ENCODE measurements at places on chromosomes 5 and 9.

DNA sequence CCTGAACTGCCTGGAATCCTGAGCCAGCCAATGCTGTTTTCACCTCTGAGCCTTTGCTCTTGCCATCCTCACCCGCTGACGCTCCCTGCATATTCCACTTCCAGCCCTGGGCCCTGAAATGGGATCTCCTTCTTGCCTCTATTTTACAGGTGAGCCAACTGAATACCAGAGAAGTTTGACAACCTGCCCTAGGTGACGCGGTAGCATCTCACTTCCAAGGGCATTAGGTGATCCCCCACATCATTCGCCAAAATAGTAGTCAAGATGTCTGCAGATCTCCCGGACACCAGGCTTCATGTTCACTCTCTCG, 43.5 kb downstream of the FOXI1 start:
- DNase-seq = no peak

DNA sequence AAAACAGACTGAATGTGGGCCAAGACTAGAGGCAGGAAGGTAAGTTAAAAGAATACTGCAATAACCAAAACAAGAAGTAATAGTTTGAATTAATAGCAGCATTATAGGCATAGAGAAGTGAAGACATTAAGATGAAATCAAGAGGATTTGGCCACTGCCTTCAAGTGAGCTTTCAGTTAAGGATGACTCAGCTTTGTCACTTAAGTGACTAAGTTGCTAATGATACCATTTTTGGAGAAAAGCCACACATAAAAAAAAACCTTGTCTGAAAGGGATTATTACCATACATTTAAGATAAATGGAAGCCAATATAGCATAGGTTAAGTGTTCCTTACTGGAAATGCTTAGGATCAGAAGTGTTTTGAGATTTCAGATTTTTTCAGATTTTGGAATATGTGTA, 57.0 kb downstream of the ECPAS start:
- no peak for DNase-seq

GRCh38 chr5:173550641-173551040, 65.8 kb downstream of the BOD1 start:
- DNase-seq = no peak

GRCh38 chr9:127955294-127956015, 17.8 kb upstream of the DPM2 start:
- no peak for DNase-seq

GRCh38 chr9:68720656-68721313, 15.7 kb downstream of the PIP5K1B start:
- DNase-seq = no peak

- DNase-seq = no peak
Observed at GRCh38 chr5:14035859-14036503, 91.5 kb upstream of the DNAH5 start.

GRCh38 chr5:128925973-128926372, 39.3 kb upstream of the SLC27A6 start:
- DNase-seq = no peak

- DNase-seq = no peak
Observed at GRCh38 chr9:87020169-87020950, 73.1 kb upstream of the GAS1 start.

DNA sequence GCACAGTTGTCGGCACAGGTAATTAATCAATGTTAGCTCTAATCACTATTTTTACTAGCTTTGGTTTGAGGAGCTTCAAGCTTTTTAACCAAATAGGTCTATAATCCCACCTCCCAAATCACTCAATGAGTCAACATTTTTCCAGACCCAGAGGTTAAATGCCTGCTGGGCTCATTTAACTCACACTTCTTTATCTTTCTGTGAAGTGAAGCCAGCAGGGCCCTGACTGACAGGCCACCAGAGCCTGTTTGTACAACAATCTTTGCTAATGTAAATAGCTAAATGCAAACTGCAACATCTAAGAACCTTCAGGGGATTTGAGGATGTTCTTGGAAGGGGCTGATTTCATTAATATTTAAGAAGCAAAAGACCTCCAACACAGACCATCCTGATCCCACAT, 98.4 kb upstream of the NREP start:
- no peak for DNase-seq

DNA sequence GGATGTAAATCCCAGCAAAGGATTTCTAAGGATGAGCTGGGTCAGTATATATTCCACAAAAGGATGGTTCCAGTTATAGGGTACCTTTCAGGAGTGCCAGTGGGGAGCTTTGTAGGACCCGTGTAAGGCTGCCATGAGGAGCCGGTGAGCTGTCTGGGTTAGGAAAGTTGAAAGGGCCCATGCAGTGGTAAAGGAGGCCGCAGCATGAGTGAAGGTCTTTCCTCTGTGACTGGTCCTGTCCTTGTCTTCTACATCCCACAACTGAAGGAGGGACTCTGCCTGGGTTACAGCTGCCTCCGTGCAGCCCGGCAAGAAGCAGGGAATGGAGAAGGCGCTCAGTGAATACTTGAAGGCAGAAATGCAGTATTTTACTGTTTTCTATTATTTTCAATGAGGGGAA, 58.9 kb downstream of the HSPA4 start:
- DNase-seq = no peak

DNA sequence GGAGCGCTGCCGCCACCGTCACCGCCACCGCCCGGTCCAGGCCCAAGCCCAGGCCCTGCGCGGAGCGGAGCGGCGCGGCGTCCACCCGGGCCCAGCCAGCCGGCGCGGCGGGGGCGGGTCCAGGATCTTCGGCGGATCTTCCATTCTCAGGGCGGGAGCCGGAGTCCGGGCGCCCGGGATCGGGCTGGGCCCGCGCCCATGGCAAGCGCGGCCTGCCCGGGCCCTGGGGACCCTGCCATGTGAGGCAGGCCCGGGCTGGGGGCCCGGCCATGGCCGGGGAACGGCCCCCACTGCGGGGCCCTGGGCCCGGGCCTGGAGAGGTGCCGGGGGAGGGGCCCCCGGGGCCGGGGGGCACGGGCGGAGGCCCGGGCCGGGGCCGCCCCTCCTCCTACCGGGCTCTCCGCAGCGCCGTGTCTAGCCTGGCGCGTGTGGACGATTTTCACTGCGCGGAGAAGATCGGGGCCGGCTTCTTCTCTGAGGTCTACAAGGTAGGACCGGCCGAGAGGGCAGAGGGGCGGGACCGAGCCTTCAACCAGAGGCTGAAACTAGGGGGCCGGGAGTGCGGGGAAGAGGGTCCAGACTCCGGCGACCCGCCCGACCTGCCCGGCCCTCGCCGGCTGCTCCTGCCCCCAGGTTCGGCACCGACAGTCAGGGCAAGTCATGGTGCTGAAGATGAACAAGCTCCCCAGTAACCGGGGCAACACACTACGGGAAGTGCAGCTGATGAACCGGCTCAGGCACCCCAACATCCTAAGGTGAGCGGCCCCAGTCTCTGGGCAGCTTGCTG, 482 bp downstream of the TESK1 start:
- no peak for DNase-seq

- DNase-seq = no peak
Observed at GRCh38 chr5:170623576-170624181, 119.9 kb downstream of the KCNIP1 start.

DNA sequence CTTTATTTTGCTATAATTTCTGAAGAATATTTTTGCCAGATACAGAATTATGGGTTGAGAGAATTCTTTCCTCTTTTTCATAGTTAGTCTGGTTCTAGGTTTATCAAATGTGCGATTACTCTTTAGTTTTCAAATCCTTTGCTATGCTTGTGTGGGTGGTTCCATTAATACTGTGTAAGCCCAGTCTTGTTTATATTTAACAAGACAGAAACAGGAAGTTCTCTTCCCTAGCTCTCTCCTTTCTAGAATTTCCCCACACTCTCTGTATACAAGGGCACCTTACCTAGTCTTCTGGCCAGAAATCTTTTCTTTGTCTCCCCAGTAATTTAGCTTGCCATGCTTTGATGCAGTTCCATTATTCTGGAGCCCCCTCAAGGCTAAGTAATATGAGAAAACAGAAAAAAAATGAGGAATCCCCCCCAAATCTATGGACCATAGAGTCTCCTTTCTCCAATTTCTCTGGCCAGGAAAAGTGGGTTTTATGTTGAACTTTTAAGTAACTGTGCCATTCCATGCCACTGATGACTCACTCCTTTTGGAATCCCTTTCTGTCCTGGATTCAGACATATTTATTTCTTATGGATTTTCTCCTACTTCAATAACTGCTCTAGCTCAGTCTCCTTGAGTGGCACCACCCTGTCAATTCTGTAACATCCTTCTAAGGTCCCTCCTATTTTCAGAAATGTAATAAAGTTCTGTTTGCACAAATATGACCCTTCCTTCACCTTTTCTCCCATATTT, 1714.1 kb downstream of the EFNA5 start:
- no peak for DNase-seq

- no peak for DNase-seq
Observed at GRCh38 chr9:124003636-124004349, 7.8 kb upstream of the LHX2 start.

DNA sequence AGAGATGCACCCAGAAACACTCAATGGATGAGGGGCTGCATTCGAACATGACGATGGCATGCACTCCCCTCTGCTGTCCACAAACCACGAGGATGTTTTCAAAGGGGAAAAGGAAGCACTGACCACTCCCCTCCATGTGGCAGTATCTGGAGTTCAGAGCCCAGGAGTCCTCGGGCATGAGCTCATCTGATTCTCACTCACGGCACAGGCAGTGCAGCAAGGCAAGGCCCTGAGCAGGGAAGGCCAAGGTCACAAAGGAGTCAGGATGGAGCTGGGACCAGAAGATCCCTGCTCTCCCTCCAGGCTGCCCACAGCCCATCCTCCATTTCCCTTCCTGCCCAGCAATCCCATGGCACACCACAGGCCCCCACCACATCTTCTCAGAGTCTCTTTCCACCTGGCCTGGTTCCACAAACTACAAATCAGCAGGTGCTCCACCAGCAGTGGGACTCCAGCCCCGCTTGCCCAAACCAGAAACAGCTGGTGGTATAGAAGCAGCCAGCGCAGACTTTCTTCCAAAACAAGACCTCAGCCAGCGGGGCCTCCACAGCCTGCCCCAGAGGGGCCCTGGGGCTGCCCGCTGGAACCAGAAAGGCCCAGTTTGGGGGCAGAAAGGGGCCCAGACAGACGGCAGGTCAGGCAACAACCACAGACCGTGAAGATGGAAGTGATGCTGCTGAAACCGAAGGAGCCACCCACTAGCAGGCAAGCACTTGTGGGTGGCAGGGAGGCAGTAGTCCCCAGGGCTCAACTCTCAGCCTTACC, 12.2 kb downstream of the TNIP1 start:
- DNase-seq = no peak

DNA sequence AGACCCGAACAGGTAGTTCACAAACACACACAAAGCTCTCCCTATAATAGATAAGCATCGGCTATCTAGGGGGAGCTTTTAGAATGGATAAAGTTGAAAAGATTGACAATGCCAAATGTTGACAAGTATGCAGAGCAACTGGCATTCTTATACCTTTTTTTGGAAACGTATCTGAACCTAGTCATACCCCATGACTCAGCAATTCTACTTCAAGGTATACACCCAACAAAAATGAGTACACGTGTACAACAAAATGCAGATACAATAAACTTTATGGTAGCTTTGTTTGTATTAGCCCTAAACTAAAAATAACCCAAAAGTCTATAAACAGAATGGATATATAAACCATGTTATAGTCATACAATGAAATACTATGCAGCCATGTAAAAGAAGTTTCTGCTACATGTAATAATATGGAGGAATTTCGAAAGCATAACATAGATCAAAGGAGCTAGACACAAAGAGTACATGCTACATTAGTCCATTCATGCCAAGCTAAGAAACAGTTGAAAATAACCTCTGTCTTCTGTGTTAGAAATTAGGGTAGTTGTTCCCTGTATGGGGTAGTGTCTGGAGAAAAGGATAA, 718.5 kb upstream of the ZNF608 start:
- DNase-seq = no peak

DNA sequence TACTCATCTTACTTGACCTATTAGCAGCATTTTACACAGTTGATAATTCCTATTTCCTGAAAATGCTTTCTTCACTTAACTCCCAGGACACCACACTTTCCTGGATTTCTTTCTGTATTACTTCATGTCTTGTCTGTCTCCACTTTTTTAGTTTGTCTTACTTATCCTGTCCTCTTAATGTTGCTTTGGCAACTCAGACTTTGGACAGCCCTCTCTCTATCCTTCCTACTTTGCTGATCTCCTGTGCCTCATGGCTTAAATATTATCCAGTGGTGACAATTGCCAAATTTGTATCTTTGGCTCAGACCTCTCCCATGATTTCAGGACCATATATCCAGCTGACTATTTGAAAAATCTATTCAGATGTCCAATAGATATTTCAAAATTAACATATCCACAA, 39.8 kb upstream of the NUDT12 start:
- DNase-seq = no peak

DNA sequence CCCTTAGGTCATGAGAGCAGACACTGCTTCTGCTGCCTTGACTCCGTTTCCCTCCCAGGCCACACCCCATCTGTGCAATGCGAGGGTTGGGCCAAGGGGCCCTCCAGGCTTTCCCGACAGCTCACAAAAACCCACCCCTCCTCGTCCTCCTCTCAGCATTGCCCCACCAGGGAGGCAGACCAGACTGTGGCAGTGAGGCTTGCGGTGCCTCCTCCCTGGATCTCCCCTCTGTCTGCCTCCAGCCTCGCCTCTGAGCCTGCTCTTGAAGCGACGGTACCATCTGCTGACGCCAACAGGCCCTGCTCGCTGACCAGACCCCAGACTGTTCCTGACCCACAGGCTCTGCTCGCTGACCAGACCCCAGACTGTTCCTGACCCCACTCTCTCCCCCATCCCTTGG, 99.2 kb upstream of the CACNA1B start:
- no peak for DNase-seq

GRCh38 chr5:36723912-36724311, 117.5 kb downstream of the SLC1A3 start:
- DNase-seq = no peak

GRCh38 chr5:75021219-75021618, 31.1 kb downstream of the GCNT4 start:
- DNase-seq = no peak

Measured in cortex of kidney (tissue), 1 donor.